ENCODE measurements at places on chromosomes 7 and 10.

GRCh38 chr10:18424200-18424599, 227.2 kb downstream of the NSUN6 start:
- no peak for DNase-seq

- DNase-seq, result no peak
Observed at GRCh38 chr7:74345970-74346369, 56.8 kb downstream of the CLIP2 start.

GRCh38 chr10:99619851-99620710, at the start of gene SLC25A28:
Gene SLC25A28 (minus strand): TSS chr10:99620439. CDS start chr10:99620335, 104 bp downstream.
- DNase-seq, result peak; percentile 97

DNA sequence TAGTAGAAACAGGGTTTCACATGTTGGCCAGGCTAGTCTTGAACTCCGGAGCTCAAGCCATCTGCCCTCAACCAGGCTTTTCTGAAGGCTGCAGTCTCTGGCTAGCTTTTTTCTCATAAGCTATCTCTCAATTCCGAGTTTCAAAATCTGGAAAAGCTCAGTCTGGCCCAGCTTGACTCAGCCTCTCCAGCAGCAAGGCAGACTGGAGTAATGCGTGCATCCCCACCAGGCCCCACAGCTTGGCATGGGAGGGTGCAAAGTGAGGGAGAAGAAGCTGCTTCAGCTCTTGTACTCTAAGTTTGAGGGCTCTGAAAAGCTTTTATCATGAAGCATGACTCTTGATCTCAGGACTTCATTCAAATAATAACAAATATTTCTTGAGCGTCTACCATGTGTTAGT, 4.8 kb downstream of the DHTKD1 start:
- no peak for DNase-seq

GRCh38 chr7:157120181-157120580, 18.5 kb upstream of the UBE3C start:
- DNase-seq, result no peak

- DNase-seq, result no peak
Observed at GRCh38 chr7:49386792-49387191, 386.6 kb upstream of the VWC2 start.

DNA sequence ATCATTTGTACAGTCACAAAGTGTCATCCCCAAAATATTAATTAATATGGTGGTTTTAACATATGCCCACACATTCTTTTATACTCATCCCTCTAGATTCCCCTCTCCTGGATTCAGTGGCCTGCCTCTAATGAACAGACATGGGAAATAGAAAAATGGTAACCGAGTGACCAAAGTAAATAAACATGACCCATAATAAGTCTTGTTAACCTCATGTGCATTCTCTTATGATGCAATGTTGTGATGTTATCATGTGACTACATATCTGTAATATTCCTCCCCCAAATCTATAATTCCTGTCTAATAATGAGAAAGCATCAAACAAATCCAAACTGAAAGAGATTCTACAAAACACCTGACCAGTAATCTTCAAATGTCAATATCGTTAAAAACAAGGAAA, 164.5 kb upstream of the PRSS1 start:
- no peak for DNase-seq

- DNase-seq, result no peak
Observed at GRCh38 chr7:36129048-36129534, 24.0 kb upstream of the EEPD1 start.

DNA sequence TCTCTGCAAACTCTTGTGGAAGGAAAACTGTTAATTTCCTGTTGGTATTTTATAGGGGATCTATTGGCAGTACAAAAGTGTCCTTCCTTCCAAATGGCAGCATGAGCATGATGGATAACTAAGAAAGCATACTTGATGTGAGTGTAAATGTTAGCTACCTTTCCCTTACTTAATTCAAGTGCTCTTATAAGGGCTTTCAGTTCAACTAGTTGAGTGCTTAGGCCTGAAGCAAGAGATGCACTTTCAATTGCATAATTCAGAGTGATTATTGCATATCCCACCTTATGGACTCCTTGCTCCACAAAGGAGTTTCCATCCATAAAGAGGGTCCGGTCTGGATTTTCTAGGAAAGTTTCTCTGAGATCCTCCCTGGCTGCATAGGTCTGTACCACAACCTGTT, 56.3 kb upstream of the CYP2C8 start:
- DNase-seq, result no peak

GRCh38 chr7:133386205-133386604, 133.3 kb downstream of the EXOC4 start:
- no peak for DNase-seq

DNA sequence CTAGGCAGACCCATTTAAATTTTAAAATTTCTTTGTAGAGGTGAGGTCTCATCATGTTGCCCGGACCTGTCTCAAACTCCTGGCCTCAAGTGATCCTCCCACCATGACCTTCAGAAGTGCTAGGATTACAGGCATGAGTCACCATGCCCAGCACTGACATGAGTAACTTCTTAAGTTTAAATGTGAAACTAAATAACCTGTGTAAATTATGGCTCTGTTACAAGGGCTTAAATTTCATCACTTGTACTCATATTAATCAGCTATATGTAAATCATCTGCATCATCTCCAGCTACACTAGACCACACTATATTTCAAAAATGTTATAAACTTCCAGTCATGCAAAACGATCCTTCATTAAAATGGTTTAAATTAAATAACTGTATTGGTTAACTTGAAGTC, 56.1 kb downstream of the ATAD1 start:
- DNase-seq, result no peak

GRCh38 chr10:128386816-128387604, 260.8 kb upstream of the MKI67 start:
- no peak for DNase-seq

DNA sequence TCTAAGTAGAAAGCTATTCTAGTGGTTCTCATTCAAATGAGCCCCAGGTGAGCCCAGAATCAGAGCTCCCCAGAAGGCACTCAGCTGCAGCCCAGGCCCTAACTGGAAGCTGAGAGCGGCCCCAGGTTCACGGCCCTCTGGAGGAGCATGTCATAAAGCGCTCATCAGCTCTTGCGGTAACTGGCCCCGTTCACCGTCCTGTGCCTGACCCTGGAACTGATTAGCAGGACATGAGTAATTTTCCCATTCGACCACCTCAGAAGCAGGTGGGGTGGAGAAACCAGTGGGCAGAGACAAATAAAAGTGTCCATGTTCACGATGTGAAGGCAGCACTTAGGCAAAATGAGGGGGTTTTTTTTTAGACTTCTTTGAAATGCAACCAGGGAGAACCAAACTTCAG, 136.1 kb upstream of the LYZL2 start:
- no peak for DNase-seq

DNA sequence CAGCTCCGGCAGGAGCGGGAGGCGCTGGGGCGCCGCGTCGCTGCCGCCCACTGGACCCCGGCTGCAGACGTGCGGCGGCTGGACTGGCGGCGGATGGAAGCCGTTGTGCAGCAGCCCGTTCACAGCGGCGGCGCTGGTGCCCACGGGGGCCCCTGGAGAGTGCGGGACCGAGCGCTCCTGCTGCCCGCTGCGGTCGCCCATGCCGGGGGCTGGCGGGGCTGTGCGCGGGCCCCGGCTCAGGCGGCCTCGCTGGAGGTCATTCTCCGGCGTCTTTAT, 413 bp downstream of the PANK1 start:
- DNase-seq, result no peak

DNA sequence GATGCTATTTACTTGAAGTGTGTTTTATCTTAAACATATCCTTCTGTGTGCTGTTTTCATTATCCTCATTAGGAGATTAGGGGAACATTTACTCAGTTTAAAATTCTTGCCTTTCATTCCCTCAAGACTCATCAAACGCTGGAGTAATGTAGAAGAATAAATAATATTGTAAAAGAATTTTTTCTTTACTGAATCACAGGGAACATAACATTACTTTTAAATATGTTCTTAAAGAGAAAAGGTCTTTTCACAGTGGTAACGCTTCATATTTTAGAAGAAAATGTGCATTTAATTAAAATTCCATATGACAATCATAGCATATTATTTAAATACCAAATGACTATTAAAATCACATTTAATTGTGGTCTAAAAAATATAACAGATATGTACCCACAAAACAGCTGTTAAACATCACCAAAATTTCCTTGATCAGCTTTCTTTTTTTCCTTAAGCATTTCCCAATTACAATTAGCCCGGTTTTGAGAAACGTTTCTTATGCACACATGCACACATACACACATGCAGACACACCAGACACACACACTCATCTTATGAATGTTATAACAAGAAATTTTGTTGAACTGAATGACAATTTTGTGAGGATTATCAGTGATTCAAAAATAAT, 102.0 kb upstream of the GLI3 start:
- no peak for DNase-seq

DNA sequence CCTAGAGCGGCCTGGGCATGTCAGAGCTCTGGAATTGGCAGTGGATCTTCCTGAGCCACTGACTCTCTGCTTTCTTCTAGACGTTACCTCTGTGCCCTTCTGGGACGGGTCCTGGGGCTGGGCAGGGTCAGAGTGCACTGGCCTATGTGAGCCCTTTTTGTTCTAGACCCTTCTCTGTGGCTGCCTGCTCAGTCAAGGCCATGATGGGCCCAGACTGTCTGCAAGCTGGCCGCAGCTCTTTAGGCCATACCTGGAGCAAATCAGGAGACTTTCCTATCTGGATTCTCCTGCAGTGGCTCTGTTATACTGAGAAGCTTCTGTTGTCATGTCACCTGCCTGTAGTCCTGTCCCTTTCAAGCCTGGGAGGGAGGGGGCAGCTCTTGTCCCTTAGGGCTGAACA, 70.1 kb downstream of the ADCY1 start:
- no peak for DNase-seq

- no peak for DNase-seq
Observed at GRCh38 chr7:124276005-124276622, 243.2 kb upstream of the TMEM229A start.

DNA sequence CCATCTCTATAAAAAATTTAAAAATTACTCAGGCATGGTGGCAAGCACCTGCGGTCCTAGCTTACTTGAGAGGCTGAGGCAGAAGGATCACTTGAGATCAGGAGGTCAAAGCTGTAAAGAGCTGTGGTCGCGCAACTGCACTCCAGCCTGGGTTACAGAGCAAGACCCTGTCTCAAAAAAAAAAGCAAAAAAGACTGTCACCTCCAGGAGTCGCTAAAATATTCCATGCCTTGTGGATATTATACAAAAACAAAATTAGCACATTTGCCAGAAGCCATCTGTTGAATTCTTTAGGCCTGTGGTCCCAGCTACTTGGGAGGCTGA, 87.0 kb upstream of the SDK1 start:
- DNase-seq, result no peak

- DNase-seq, result no peak
Observed at GRCh38 chr10:122485670-122486069, 24.3 kb downstream of the HTRA1 start.

DNA sequence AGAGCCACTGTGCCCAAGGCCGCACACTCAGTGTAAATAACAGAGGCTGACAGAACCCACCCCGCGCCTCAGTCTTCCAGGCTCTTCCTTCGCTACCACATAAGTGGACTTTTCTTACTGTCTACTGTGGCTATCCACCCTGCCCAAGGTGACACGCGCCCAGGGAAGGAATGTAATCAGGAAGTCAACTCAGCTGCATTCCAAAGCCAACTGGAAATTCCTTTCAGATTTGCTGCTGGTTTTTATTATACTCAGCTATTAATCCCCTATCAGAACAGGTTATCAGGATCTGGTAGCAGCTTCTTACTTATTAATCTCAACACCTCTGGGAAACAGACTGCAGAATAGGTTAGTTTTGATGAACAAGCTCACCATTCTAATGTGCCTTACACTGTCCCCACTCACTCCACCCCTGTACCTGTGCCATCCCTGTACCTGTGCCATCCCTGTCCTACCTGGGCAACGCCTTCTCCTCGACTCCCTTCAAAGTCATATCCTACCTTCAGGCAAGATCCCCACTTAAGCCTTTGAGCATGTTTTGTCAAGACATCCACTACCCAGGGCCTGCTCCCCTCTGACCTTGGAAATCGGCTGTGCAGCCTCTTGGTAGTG, 90.7 kb downstream of the NHLRC2 start:
- no peak for DNase-seq

DNA sequence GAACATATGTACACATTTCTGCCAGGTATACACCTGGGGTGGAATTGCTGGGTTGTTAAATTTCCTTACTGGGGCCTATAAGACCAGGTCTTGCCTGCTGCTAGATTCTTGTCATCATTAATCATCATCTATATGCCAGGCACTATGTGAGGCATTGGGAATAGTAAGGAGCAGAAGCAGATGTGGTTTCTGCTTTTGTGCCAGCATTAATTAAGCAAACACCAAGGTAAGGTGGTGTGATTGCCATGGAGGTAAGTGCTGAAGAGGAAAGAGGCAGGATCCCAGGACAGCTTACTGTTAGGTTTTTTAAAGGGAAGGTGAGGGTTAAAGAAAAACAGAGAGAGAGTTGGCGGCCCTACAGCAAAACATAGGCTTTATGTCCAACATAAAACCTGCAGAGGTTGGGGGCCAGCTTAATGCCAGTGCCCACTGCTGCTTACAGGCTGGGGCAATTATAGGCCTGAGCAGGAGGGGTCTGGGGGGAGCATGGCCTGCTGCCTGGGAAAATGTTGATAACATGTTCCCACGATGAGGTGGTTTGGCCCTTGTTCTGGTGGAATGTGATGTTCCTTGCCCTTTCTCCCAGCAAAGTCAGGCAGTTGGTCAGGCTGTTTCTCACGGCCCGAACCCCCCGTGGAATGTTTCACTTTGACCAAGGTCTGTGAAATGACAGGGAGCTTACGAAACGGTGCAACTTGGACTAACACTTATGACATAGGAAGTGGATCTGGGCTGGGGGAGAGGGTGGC, 93.9 kb downstream of the RBM20 start:
- DNase-seq, result no peak

DNA sequence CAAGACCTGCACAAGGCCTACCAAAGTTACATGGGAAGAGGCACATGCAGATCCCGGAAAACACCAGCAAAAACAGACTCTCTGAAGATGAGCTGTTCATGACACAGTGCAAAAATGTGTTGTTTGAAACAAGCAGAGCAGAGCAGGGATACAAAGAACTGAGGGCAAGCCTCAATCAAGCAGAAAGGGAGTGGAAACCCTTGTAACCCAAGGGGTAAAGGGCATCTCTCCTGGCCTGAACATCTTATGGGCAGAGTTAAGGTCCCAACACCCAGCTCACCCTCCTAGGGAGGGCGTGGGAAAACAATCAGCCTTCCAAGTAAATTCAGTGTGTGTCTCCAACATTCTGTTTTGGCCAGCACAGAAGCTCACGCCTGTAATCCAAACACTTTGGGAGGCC, 10.5 kb downstream of the PSPH start:
- DNase-seq, result no peak

DNA sequence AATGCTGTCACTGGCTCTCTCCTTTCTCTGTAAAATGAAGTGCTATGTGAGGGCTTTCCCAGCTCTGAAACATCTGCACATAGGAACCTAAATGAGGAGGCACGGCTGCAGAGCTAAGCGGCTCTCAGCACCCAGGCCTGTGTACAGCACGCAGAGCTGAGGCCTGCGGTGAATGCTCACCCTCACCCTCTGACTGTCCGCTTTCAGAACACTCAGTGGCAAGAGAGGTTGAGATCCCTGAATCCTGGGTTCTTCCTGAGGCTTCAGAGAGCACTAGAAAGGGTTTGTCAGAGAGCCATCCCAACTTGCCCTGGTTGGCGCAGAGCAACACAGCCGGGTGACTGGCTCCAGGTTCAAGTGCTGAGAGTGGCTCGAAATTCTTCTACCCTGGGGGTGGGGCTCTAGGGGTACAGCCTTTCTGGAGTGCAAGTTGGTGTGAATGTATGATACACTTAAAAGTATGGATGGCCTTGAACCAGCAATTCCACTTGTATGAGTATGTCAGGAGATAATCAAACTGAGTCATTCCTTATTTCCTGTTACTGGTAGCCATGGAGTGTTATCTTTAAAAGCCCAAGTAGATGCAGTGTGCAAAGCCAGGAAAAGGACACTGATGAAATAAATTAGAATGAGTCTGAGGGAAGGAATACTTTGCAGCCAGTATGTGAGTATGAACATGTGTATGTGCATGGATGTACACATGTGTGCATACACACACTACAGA, 1.7 kb upstream of the CCDC201 start:
- no peak for DNase-seq

Data from NCI-H1092 (cell line).